ENCODE measurements at places on chromosomes 2 and 18.

DNA sequence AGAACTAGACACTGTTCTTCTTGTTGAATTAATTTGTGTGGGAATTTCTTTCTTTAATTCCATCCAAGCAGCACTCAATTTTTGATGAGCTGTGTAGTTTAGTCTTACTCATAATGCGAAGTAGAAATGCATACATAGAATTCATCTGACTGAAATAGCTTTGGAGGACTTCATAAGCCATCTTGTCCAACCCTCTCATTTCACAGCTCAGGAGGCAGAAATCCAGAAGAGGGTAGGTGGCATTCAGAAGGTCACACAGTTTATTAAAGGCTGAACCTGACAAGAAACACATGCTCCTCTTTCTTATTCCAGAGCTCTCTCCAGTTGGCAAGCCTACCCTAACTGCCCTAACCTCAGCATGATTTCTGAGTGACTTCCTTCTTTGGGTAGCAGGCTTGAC, 169.2 kb upstream of the NOSTRIN start:
- DNase-seq: no peak

- no peak for DNase-seq
These were observed 491.0 kb downstream of the SOX11 start for GRCh38 chr2:6183226-6183625.

GRCh38 chr2:73937103-73937885, 10.6 kb downstream of the DGUOK start:
- no peak for DNase-seq

GRCh38 chr2:43360137-43360536, 133.7 kb upstream of the ZFP36L2 start:
- DNase-seq: no peak

DNA sequence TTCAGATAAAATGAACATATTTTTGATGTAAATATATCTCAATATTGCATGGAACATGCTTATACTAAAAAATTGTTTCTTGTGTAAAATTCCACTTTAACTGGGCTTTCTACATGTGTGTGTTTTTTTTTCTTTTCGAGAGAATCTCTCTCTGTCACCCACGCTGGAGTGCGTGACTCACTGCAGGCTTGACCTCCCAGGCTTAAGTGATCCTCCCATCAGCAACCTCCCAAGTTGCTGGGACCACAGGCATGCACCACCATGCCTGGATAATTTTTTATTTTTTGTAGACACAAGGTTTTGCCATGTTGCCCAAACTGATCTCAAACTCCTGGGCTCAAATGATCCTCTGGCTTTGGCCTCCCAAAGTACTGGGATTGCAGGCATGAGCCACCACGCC, 254.6 kb downstream of the LOXHD1 start:
- DNase-seq: no peak

GRCh38 chr18:34651586-34652369, 58.3 kb upstream of the DTNA start:
- no peak for DNase-seq

GRCh38 chr2:30511122-30512083, 64.4 kb downstream of the LCLAT1 start:
- no peak for DNase-seq

- DNase-seq: no peak
These were observed 24.4 kb downstream of the KLF7 start for GRCh38 chr2:207141386-207141785.

- no peak for DNase-seq
These were observed 2.5 kb upstream of the FAP start for GRCh38 chr2:162245781-162246180.

- no peak for DNase-seq
These were observed 10.5 kb downstream of the CAPN13 start for GRCh38 chr2:30796699-30797098.

GRCh38 chr18:14100503-14101286, 31.5 kb downstream of the ZNF519 start:
- DNase-seq: no peak

GRCh38 chr18:41906528-41907146, 48.4 kb upstream of the PIK3C3 start:
- DNase-seq: peak; percentile 32

DNA sequence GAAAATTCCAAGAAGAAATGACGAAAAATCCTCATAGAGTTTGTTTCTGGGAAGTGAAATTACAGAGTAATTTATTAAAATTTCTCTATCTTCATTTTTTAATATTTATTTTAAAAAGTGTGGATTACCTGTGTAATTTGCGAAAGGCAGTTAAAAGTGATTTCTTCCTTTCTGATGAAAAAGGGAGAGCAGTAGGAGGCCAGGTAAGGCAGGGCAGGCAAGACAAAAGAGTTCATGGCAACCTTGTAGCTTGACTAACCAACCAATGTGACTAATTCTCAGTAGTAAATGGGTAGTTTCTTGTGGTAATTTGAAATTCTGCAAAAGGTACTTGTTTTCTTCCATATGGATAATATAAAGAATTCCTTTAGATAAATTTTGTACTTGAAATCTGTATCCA, 34.9 kb upstream of the COL5A2 start:
- DNase-seq: no peak

GRCh38 chr2:158024288-158024898, 77.3 kb upstream of the UPP2 start:
- peak; percentile 12 for DNase-seq

DNA sequence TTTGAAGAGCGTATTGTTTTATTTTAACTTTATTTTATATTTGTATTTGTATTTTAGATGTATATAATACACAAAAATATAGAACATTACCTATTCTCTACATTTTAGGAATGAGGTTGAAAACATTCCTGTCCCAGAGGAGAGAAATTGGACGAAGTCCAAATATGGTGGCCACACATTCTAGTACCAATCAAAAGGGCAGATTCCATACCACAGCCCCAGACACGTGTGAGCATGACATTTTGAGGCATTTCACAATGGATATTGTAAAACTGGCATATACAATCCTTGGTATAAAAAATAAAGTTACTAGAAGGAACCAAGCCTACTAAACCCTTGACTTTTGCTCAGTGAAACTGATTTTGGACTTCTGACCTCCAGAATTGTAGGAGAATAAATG, 50.6 kb downstream of the C2orf76 start:
- no peak for DNase-seq

- no peak for DNase-seq
These were observed 9.3 kb downstream of the CLIP4 start for GRCh38 chr2:29124504-29124903.

GRCh38 chr2:61910603-61911002, 5.1 kb downstream of the COMMD1 start:
- DNase-seq: no peak

DNA sequence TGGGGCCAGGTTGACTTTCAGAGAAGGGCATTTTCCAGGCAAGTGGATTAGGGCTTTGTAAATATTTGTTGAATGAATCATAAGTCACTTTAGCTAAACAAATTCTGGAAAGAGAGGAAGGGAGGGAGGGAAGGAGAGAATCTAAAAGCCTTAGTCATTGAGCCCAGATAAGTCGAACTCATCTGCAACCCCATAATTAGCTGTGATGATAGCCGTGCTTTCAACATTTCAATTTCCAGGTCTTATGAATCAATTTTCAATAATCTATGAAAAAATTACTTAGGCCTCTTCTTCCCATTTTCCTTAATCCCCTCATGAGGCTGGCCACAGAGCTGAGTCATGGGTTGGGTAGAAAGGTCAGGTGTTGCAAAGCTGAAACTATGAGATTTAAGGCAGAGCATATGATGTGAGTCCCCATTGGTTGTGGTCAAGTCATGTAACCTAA, 111.9 kb upstream of the MAPRE2 start:
- no peak for DNase-seq

DNA sequence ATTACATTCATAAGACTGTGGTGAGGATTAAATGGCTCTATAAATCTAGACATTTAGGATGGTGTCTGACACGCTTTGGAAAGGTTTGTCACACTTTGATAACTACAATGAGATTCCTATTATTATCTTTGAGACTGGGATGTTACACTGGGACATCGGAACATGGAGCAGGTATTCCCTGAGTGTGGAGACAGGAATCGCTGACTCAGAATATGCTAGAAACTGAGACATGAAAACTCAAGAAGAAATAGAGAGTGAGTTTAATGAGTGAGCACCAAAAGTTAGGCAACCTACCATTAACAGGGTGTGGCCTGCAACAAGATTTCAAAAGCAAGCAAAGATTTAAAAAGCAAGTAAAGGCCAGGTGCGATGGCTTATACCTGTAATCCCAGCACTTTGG, 145.4 kb downstream of the TMEFF2 start:
- no peak for DNase-seq

GRCh38 chr2:47601568-47601967, 181.4 kb upstream of the MSH6 start:
- no peak for DNase-seq

DNA sequence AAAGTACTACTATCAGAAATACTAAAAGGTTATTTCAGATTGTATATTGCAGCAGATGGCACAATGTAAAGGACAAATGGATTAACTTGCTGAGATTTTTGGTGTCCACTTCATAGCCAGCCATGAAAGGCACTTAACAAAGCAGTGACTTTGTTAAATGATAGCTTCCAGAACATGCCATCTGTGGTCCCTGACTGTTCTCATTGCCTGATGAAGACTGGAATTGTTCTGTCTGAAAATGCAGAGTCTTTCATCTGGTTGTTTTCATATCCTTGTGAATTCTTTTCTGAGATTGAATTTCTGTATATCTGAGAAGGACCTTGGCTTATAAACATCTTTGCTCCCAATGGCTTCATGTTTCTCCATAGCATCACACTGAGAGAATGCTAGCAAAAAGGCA, 44.4 kb upstream of the LRRTM1 start:
- no peak for DNase-seq

GRCh38 chr2:94947097-94948016, 76.1 kb downstream of the TEKT4 start:
- no peak for DNase-seq

GRCh38 chr2:19894134-19894792, 7.5 kb downstream of the TTC32 start:
- DNase-seq: no peak

- no peak for DNase-seq
These were observed 62.9 kb downstream of the FEZ2 start for GRCh38 chr2:36535099-36535498.

DNA sequence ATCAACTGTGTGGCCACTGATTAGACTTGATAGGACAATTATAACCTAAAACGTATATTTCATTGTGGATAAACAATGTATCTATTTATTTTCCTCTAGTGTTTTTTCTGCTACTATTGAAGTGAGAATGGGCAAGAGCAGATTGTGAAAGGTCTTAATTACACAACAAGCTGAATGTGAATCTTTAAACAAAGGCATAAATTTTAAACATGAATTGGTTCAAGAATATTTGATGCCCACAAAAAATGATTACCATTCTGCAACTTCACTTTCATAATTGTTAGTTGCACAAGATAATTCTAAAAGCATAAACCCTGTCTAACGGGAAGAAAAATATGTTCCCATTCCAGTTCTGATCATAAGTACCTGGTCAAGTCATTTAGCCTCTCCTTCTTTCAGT, 285.6 kb downstream of the GULP1 start:
- no peak for DNase-seq

DNA sequence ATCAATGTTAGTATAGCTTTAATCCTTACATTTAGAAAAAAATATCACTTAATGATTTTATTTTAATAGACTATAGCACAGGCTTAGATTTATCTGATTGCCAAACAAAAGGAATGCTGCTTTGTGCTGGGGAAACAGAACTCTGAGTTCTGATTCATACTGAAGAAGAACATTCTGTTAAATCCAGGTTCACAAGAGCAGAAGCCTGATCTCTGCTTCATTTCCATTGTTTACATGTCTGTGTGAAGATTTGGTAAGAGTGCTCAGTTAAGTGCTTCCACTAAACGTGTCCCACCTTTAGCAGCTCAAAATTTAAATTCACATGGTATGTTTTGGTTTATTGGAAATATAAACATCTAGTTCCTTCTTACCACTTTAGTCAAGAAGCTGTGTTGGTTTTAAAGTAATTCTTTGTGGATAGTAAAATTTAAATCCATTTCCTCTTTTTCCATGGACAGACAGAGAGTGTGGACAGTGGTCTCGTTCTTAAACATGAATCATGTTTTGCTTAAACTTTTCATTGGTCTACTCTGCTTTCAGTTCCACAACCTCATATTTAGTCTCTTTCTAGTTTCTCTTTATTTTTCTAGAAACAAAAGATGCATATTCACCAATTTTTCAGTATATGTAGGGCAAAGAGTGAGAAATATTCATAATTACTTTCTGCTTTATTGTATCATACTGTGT, 59.1 kb downstream of the NYAP2 start:
- DNase-seq: no peak

DNA sequence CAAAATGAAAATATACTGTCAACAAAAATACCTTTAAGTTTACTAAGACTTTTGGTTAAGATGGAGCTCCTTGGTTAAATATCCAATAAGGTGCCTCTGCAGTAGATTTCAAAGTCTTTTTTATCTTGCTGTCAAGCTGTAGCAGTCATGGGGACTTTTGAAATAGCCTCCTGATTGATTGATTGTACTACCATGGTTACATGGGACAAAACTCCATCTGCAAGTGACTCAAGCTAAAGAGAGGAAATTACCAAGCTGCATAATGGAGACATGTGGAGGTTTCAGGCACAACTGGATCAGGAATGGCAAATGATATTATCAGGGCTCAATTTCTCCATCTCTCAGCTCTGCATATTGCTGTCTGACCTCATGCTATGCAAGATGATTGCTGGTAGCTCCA, 73.4 kb upstream of the ST8SIA3 start:
- DNase-seq: no peak
